ENCODE measurements at places on chromosomes 5 and 9. TPM values are rescaled to one million over a fixed set of nuclear protein-coding genes. Genes with fewer than 3 reads are reported as not detected.

DNA sequence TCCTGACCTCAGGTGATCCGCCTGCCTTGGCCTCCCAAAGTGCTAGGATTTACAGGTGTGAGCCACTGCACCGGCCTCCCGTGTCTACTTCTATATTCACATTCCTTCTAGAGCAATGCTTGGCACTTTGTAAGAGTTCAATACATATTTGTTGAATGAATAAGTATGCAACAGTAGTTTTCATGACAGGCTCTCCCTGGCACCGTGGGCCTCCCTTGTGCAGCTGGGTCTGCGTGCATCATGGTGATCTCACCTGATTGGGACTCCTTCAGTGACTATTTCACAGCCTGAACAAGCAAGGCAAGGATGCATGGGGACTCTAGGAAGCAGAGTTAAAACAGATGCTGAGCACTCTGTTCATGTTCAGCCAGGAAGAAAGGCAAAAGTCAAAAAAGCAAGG, 6.8 kb upstream of the ZBTB34 start:
- H3K4me3 ChIP-seq, result no peak overlapping the region
- H3K4me1 ChIP-seq, result no peaks in the 10 kb centered on the region
- no peaks in the 10 kb centered on the region for H3K36me3 ChIP-seq
- H3K27me3 ChIP-seq, result peaks cover 3% of the 10 kb centered on the region
- no peak overlapping the region for H3K27ac ChIP-seq
- DNase-seq, result no peak

GRCh38 chr5:172626031-172626581, 15.0 kb upstream of the NEURL1B start:
- H3K27me3 ChIP-seq, result peaks cover 2% of the 10 kb centered on the region
- no peak overlapping the region for H3K4me3 ChIP-seq
- H3K36me3 ChIP-seq, result no peaks in the 10 kb centered on the region
- peak; percentile 33 for DNase-seq
- H3K4me1 ChIP-seq, result peaks cover 11% of the 10 kb centered on the region

DNA sequence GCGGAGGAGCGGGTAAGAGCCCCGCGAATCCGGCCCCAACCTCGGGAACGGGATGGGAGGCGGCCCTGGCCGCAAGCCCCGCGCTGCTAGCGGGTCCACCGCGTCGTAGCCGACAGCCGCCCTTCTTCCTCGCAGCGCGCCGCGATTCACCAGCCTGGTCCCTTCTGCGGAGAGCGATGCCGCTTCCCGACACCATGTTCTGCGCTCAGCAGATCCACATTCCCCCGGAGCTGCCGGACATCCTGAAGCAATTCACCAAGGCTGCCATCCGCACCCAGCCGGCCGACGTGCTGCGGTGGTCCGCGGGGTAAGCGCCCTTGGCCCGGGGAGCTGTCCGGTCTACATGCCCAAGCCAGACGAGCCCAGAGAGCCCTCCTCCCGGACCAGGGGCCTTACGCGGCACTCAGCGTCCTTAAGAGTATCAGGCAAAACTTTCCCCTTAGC, 335 bp downstream of the ROPN1L start:
- peaks cover 15% of the 10 kb centered on the region for H3K4me1 ChIP-seq
- DNase-seq, result no peak
- no peaks in the 10 kb centered on the region for H3K36me3 ChIP-seq
- H3K27me3 ChIP-seq, result no peaks in the 10 kb centered on the region
- H3K4me3 ChIP-seq, result peak overlapping the region; percentile 81

Gene RLN2
- not detected for total RNA-seq

- peaks cover 33% of the 10 kb centered on the region for H3K27me3 ChIP-seq
- peaks cover 24% of the 10 kb centered on the region for H3K4me1 ChIP-seq
- H3K36me3 ChIP-seq, result no peaks in the 10 kb centered on the region
- H3K4me3 ChIP-seq, result no peak overlapping the region
These were observed 40.3 kb upstream of the SLC12A7 start for GRCh38 chr5:1152156-1152555.

Gene ZFP2
- 7.7 TPM for total RNA-seq

Gene IL13
- not detected for total RNA-seq

DNA sequence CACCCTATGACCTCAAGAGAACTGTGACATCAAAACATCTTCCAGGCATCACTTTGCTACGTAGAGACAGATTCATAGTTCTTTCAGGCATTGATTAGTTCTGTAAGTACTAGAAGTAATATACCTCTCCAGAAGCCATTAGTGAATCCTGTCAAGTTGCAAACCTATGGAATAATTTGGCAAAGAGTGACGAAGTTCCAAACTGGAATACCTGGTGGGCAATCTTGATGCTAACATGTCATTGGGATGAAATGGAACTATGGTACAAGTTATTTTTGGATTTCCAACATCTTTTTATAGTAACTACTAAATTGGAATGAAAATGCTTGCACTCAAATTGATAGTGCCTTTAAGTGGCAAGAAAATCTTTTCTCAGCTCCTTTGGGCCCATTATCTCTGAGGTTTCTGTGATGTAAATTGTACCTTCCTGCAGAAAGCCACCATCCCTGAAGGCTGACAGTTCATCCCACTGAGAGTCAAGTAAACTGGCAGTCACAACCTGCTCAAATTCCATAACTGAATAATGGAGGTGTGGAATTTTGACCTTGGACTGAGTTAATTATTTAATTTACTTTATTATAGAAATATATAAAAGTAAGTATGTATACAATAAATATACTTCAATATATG, 435.5 kb downstream of the DTWD2 start:
- no peak for DNase-seq
- H3K4me3 ChIP-seq, result no peak overlapping the region
- H3K36me3 ChIP-seq, result no peaks in the 10 kb centered on the region
- peaks cover 4% of the 10 kb centered on the region for H3K4me1 ChIP-seq

DNA sequence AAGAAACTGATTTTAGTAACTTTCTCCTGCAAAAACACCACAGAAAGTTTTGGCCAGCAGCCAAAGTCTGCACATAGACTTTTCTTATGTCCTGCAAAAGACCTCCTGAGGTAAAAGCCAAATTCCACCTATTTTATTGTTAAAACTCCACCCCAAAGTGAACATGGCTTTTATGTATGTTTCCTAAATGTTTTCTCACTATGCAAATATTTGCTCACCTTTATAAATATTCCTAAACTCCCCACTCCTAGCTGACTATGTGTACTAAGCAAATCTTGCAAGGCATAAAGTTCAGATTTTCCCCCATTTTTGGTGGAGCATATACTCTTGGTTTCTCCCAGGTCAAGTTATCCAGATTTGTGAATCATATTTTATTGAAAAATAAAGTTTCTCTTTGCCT, 446.2 kb downstream of the DNAH5 start:
- H3K36me3 ChIP-seq, result no peaks in the 10 kb centered on the region
- DNase-seq, result no peak
- H3K4me1 ChIP-seq, result no peaks in the 10 kb centered on the region
- H3K27me3 ChIP-seq, result no peaks in the 10 kb centered on the region
- H3K4me3 ChIP-seq, result no peak overlapping the region

Gene PCDHA3
- 8.3 TPM for total RNA-seq

- H3K4me3 ChIP-seq, result no peak overlapping the region
- H3K27ac ChIP-seq, result no peak overlapping the region
- H3K36me3 ChIP-seq, result no peaks in the 10 kb centered on the region
- DNase-seq, result no peak
- H3K27me3 ChIP-seq, result no peaks in the 10 kb centered on the region
These were observed 49.9 kb downstream of the FGF18 start for GRCh38 chr5:171469326-171469725.

DNA sequence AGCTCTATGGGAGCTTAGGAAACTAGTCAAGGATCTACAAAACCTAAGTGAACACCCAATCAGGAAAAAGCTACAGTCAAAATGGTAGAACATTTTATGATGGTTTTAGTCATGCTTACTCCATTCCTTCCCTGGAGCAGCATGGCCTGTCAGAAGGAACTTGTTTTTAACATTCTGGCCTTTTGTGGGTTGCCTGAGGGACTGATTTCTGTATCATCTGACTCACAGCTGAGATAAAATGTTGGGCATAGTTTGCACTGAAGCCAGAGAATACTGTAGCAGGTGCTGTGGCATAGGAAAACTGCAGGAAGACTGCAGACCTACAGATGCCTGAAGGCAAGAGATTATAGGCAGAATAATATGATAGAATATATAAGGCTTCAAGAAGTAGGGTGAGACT, 719.6 kb upstream of the GRAMD2B start:
- H3K4me3 ChIP-seq, result no peak overlapping the region
- H3K27ac ChIP-seq, result no peak overlapping the region
- no peaks in the 10 kb centered on the region for H3K4me1 ChIP-seq
- no peak for DNase-seq

- H3K27me3 ChIP-seq, result peaks cover 28% of the 10 kb centered on the region
- H3K4me3 ChIP-seq, result no peak overlapping the region
- peaks cover 14% of the 10 kb centered on the region for H3K4me1 ChIP-seq
- H3K27ac ChIP-seq, result no peak overlapping the region
- no peak for DNase-seq
These were observed 4.4 kb downstream of the SLIT3 start for GRCh38 chr5:169296419-169297143.

Gene ACOT12
- total RNA-seq, result 3.8 TPM

Gene RFESD
- total RNA-seq, result 6.2 TPM

DNA sequence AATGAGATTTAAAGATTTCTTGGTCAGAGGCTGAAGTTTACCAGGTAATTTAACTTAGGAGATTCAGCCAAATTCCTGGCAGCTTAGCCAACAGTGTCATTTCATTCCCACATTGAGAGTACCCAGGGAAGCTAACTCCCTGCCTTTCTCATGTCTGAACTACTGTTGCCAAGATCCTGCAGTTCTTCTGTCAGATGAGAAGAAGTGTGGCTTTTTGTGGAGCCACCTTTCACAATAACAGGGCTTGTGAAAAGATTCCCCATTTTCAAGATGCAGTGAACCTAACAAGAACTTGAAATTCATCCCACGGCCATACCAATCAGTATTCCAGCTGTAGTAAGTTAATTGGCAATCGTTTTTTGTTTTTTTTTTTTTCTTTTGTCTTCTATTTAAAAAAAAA, 176.4 kb downstream of the XRCC4 start:
- H3K27ac ChIP-seq, result peak overlapping the region; percentile 61
- peak; percentile 60 for DNase-seq
- H3K27me3 ChIP-seq, result no peaks in the 10 kb centered on the region
- H3K4me1 ChIP-seq, result peaks cover 5% of the 10 kb centered on the region
- no peak overlapping the region for H3K4me3 ChIP-seq

All from spinal cord (tissue), 10 donors.